ENCODE measurements at places on chromosomes 1 and 21.

GRCh38 chr1:153525088-153525728, 10.6 kb downstream of the S100A6 start:
- no peak for DNase-seq

GRCh38 chr1:76105372-76105771, 30.8 kb downstream of the ST6GALNAC3 start:
- DNase-seq = no peak

DNA sequence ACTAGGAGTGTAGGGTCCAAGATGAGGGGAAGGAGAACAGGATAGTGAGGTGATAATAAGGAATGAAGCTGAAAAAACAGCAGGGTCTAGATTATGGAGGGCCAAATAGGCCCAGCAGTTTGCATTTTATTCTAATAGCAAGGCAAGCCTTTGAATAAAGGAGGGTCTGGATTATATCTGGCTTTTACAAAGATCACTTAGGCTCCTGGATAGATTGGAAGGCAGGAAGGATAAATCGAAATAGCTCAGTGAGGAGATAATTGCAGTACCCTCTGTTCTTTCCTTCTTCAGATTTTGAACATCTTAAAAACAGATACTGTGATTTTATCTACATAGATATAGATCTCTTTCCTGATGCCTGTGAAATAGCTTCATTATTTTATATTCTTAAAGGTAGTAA, 53.8 kb upstream of the PTGFR start:
- no peak for DNase-seq

- DNase-seq = no peak
Measured at GRCh38 chr1:49416758-49417157, 607.0 kb downstream of the AGBL4 start.

- no peak for DNase-seq
Measured at GRCh38 chr1:219359126-219359525, 185.4 kb downstream of the LYPLAL1 start.

DNA sequence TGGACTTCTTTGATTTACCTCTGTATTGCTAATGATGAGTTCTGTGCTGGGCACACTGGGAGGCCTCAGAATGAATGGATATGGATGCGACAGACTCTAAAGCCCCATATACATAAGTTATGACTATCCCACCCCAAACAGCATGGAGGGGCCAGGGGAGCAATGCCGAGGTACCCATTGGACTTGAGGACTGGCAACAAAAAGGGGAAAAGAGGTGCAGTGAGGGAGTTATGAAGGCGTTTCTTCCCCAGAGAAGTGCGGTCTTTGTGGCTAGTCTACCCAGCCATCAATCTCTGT, 15.2 kb upstream of the CDCA8 start:
- DNase-seq = no peak

DNA sequence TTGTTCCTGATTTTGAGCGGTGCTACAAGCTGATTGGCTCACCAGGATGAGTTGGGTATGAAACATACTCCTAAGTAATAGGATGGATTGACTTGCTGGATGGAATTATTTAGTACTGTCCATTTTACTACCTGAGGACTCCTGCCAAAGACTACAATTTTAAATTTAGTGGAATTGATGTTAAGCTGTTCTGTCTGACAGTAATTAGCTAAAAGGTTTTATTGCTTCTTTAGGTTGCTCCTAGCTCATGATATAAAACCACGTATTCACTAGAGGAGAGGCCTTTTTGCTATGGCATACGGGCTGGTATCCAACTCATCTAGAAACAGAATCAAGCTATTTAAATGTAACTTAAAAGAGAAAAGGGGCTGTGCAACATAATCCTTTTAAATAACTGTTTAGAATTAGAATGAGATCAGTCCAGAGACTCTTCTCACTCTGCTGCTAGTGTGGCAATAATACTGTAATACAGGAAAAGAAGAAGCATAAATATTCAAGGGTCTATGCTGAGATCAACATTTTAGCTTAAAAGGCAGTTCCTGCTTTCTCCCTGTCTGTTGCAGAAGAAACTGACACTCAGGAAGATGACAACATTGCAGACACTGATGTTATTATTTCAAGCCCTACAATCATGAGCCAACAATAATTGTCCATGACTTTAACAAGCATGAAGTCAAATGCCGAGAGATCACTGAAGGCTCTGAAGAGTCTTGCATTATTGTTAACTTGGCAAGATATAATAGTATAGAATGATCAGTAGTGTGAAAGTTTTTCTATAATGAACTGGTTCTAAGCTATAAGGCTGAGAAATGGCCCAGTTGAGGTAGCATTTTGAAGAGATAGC, 258.7 kb upstream of the ADGRL4 start:
- DNase-seq = no peak

DNA sequence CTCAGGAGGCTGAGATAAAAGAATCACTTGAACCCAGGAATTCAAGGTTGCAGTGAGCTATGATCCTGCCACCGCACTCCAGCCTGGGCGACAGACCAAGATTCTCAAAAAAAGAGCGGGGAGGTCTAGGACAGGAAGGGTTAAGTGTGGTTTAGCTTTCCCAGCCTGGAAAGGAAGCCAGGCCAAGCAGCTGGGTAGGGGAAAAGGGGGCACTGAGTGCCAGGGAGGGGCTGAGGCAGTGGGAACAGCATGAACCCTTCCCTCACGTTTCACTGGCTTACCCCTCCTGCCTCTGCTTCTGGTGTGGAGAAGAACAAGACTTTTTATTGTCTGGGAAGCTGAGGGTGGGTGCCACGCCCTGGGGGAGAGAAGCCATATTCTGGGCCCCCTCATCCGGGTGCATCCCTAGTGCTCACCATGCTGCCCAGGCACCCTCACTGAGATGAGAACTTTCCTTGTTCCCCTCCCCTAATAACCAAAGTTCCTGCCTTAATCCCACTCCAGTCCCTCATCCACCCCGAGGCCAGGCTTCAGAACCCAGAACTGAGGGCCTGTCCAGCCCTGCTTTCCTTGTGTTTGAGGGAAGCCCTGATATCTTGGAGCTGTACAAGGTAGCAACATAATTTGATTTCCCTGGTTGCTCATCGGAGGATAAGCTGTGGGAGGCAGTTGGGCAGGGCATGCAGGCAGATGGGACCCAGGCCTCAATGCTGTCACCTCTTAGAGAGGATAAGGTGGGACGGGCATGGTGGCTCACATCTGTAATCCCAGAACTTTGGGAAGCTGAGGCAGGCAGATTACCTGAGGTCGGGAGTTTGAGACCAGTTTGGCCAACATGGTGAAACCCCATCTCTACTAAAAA, 2.0 kb upstream of the LMNA start:
- DNase-seq = no peak

- DNase-seq = no peak
Measured at GRCh38 chr21:42236693-42237092, 17.8 kb downstream of the ABCG1 start.

DNA sequence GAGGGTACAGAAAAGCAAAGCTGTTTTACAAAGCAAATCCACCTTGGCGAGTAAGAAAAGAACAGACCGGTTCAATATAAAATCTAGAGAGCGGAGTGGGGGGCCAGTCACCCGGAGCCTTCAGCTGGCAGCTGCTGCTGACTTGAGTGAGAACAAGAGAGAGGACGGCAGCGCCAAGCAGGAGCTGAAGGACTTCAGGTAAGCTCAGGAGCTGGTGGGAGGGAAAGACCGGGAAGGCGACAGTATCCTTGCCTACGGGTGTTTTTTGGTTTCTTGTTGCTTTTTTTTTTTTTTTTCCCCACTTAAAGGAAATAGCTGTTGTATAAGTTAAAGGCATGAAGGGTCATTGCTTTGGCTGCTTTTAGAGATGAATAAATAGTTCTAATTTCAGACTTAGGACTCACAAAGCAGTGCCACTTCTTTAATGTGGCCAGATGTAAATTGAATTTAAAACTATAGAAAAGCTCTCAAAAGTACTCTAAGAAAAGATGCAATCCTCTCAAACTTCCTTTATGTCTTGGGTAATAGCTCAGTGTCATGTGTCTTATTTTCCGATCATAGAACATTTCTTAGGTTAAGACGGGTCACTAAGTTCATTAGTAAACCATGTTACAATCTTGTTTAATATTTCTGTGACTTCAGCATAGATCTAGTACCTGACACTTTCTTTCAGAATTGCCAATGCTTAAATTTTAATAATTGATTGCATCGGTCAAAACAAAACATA, 82.8 kb downstream of the PRDM2 start:
- DNase-seq = no peak

GRCh38 chr1:228217551-228218344, 9.9 kb downstream of the OBSCN start:
- no peak for DNase-seq

DNA sequence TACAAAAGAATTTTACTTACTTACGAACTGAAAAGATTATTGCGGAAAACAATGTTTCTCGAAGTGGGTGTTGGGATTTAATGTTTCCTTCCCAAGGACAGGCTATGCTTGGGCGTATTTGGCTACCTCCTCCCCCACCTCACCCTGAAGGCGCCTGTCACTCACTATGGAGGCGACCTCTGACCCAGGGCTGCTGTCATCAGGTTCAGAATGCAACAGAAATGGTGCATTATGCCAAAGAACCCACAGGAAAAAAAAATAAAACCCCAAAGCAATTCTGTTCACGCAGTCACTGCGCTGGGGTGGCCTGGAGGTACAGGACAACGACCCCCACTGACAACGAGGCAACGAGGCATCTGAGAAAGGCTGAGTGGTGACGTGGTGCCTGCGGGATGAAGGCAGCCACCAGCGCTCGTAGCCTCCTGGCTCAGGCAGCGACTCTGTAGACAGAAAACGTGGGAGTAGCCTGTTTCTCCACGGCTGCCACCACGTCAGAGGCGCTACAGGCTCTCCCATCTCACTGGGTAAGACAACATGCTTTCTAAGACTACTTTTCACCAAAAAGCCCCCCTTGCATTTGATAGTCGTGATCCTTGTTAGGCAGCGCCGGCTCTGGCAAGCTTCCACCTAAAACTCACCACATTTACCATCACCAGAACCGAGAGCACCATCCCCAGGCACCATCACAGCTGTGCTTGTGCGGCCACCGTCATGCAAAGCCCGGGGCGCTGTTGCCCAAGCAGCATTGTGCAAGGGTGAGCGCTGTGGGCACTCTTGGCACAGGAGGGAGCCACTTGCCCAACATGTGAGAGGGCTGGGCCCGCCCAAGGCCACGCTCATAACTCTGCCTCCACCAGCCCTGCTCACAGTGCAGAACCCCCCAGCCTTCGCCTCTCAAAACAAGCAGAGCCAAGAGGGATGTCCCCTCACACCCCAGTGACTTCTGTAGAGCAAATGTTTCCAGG, 14.3 kb downstream of the NADK start:
- DNase-seq = no peak

GRCh38 chr1:3315399-3316339, 138.8 kb upstream of the ARHGEF16 start:
- DNase-seq = no peak

DNA sequence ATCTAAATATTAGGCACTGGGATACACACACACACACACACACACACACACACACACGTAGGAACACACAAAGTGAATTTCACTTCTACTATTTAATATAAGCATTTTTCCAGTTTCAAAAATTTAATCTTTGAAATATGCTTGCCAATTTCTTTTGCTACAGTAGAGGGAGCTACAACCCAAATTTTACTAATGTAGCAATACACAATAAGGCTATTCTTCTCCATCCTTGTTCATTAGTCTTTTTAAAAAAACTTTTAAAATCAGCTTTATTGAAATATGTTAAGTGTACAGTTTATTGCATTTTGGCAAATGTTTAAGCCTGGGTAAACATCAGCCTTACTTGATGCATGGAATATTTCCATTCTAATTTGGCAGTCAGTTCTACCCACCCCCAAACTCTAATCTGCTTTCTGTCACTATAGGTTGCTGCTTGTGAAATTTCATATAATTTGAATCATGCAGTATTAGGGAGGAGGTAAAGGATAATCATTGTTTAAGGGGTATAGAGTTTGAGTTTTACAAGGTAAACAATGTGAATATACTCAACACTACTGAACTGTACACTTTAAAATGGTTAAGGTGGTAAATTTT, 93.0 kb upstream of the TENT5C start:
- no peak for DNase-seq

DNA sequence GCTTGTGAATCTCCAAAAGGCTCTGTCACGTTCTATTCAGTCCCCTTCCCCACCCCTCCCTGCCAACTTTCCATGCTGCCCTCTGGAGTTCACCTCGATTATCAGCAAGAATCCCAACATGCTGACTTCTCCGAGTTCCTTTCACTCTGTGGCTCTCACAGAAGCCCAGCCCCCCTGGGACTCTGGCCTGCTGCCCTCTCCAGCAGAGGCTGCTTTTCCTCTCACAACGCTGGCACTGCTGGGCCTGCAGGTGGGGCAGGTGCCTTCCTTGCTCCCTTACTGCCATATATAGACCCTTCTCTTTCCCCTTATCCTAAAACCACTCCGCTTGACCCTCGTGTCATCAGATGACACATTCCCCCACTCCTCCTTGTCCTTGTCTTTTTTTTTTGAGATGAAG, 10.2 kb upstream of the RNF186 start:
- DNase-seq = no peak

DNA sequence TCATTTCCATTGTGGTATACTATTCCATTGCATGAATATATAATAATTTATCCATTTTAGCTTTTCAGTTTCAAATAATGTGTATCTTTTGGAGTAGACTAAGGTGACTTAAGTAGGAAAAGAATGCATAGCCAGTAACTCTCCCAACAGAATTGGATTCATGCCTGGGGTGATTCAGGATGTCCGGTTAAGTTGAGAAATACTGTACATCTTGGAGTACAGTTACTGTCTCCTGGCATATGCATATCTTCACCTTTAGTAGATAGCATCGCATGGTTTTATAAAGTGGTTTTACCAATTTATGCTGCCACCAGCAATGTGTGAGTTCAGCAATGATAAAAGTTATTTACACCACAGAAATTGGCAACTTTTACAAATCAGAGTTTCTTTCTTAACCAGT, 18.6 kb upstream of the SLC6A9 start:
- DNase-seq = no peak

DNA sequence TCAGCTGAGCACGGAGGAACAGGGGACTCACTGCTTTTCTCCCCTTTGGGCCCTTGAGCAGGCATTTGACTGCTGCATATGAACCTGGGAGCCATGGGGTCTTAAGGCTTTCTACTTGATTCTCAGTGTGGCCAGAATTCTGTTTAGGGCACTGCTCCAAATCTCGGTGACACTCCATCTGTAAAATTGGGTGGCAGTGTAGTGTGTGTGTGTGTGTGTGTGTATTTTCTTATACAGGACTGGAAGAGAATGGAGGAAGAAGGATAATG, 162.2 kb downstream of the PBX1 start:
- no peak for DNase-seq
